ENCODE measurements at places on chromosomes 11 and 22.

DNA sequence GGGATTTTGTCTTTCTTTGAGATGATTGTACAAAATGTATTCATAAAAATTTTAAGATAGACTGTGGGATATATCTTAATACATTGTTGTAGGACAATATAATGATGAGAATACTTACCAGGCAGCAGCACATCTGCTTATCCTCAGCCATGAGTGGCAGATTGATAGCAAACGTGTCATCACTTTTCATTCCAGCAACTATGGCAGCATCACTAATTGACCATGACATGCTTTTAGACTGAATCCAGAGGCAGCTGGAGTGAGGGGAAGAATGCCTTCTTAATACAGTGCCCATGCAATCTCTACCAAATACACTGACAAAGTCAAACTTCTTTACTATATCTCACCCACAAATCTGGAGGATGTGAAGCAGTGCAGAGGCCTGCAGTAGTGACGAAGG lies 755.2 kb upstream of the RAG2 start:
- DNase-seq, result no peak

- DNase-seq, result no peak
Measured at GRCh38 chr11:8097926-8098325, 16.9 kb downstream of the TUB start.

DNA sequence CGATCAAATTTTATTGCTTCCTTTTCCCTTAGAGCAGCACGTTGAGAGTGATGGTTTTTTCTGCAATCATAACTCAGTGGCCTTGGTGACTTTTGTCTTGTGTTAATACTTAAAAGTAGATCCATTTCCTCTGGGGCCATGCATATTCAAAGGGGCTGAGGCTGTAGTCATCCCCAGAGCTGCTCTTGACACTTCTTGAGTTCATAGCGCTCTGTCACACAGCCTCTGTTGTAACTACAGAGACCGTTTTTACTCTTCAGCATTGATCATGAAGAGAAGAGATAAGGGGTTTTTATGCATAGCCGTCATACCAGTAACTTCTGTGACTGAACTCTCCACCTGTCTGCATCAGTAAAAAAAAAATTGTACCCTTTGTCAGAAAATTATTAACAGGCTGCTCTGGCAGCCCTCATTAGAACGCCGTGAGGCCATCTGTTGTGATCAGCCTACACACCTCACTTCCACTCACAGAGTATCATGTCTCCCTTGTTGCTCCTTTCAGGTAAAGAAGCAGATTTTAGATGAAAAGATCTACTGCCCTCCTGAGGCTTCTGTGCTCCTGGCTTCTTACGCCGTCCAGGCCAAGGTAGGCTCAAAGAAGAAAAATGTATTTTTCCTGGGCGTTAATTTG lies 38.4 kb downstream of the NF2 start:
- DNase-seq, result no peak

GRCh38 chr11:75013051-75013450 lies 24.3 kb downstream of the NEU3 start:
- no peak for DNase-seq

- no peak for DNase-seq
Measured at GRCh38 chr11:115453693-115454490, 50.3 kb downstream of the CADM1 start.

GRCh38 chr11:61089806-61090491 lies 12.3 kb upstream of the CD5 start:
- DNase-seq, result no peak

DNA sequence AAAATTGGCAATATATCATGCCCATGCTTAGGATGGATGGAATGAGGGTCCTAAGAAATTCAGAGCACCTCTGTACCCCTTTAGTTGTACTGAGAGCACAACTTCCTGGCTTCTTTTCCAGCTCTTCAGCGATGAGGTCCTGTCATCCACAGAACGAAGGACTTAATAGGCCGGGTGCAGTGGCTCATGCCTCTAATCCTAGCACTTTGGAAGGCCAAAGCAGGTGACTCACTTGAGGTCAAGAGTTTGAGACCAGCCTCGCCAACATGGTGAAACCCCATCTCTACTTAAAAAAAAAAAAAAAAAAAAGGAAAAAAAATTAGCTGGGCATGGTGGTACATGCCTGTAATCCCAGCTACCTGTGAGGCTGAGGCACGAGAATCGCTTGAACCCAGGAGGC lies 125.3 kb upstream of the BMAL1 start:
- DNase-seq, result no peak

DNA sequence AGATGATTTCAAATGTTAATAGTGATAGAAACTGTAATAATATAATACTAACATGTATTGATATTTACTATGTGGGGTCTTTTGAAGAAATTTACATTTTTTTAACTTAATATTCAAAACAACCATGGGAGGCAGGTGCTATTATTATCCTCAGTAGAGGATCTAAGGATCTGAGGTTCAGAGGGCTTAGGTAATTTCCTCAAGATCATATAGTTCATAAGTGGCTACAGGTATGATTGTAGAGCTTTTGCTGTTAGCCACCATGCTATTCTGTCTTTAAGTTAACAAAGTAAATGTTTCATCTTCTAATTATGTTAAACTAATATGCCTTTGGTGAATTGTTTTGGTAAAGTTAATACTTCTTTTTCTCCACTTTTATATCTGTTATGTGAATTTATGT lies 83.6 kb downstream of the PDE3B start:
- DNase-seq, result no peak

- DNase-seq, result no peak
Measured at GRCh38 chr11:130858215-130858614, 58.1 kb downstream of the SNX19 start.

- no peak for DNase-seq
Measured at GRCh38 chr11:116563028-116563711, 209.6 kb downstream of the BUD13 start.

DNA sequence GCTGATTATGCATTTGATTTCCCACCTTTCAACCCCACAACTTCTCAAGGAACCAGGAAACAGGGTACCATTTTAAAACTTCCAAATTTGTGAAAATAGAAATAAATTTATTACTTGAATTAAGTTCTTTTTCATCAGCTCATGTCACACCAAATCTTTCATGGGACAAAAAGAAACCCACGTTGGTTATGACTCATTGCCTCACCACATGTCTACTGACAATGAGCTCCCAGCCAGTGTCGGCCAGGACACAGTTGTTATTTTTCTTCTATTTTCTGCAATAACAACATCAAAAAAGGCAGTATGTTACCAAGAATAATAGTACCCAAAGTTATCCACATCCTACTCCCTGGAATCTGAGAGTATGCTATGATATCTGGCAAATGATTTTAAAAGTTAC lies 17.3 kb downstream of the MS4A6A start:
- DNase-seq, result no peak

DNA sequence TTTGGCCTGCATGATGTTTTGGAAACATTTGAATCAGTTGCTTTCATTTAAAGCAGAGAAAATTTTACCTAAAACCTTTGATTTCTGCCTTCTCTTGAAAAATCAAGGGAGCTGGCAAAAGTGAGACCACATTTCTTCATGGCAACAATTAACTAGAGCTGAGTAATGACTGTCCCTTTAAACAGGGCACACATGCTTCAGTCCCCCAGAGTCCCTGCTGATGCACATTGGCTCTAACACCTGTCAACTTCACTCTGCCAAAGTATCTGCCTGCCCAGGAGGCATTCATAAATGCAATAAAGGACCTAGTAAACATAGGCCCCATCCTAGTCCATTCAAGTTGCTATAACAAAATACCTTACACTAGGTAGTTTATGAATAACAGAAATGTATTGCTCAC lies 87.1 kb upstream of the LDLRAD3 start:
- DNase-seq, result no peak

DNA sequence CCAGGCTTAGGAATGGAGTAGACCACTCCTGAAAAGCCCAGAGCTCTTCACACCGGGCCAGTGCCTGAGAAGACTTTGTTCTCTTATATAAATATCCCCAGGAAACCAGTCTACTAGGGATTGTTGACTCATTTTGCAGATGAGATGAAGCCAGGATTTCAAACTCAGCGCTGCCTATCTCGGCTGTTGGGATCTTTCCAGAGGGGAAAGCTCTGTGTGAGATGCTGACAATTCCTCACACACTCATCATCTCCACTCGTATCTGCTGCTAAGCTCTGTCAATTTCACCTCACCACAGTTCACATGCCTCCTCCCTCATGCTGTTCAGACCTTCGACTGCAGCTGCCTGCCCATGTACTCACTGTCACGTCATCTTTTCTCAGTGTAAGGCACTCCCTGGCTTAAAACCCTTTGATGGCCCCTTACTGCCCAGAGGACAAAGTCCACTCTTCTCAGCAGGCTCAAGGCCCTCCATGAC lies 12.5 kb downstream of the USH1C start:
- DNase-seq, result no peak

- no peak for DNase-seq
Measured at GRCh38 chr11:76648061-76648460, 22.5 kb downstream of the LRRC32 start.

DNA sequence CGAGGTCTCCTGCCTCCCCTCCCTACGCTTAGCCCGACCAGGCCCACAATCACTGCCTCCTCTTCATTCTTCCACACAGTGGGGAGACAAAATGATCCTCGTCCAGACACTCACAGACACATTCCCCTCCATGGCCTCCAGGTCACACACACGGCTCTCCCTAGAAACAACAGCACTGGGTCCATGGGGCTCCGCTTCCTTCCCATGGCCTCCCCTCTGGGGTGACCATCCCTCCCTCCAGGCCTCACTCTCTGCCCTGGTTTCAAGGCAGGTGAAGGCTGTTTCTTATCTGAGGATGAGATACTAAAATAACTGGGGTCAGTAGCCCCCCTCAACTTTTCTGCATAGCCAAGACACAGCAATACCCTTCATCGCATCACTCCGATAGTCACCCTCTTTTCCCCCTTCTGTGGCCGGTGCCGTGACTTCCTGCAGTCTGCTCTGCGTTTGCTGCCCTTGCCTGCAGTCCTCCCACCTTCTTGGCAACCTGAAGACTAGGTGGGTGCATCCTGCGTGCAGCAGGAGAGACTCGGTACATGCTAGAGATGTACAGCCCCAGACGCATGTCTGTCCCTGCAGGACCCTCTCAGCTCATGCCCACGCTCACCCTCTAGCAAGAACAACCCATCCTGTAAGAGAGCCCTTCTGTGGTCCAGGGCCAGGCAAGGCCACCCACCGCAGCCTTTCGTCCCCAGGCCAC lies 55.8 kb downstream of the CD6 start:
- no peak for DNase-seq

DNA sequence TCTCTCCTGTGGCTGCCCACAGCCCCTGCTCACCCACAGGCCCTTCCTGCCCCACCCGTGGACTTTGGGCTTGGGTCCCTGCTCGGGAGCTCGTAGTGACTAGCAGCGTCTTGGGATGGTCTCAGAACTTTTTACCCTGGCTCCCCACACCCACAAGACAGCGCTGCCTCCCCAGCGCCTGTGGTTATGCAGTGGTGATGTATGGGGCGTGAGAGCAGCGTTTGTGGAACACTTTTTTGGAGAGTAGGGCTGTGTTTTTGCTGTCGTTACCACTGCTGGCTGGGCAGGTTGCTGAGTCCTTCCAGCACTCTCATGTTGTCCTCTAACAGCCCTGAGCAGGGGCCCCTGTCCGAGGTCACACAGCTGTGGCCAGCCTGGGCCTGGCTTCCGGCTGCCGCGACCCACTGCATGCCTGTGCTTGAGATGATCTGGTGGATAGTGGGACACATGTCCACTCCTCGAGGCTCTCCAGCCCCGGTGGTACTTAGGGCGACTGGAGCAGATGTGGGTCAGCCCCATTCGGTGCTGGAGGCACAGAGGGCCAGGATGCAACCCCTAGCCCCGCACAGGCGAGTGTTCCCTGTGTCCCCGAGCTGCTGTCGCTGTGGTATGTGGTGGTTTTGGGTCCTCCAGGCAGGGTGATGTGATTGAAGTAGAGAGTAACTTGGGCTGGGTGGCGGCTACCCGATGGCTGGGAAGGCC lies 7.1 kb upstream of the GRAMD4 start:
- DNase-seq, result peak; percentile 14

GRCh38 chr11:74010306-74011300 lies 1.7 kb upstream of the UCP3 start:
- DNase-seq, result no peak

GRCh38 chr11:21105196-21105917 lies 436.0 kb downstream of the NELL1 start:
- DNase-seq, result no peak

GRCh38 chr11:132171031-132171430 lies 800.6 kb downstream of the NTM start:
- no peak for DNase-seq

Data from T-helper 22 cell (primary cell).